SIG-M5 (cell line): ENCODE measurements at places on chromosomes 4 and X.

DNA sequence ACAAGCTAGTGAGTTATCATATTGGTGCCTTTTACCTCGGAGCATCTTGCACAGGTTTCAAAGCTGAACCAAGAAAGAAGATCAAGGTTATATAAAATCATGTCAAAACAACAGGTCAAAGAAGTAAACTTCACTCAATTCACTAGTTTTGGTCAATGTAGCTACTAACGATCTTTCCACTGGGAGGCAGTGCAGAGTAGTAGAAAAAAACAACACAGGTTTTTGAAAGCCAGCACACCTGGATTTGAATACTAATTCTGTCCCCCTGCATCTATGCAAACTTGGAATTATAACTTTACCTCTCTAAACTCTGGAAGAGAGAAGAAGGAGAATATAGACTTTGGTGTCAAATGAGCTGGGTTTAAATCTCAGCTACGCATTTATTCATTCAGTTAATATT is 266.1 kb downstream of the GRIA3 start:
- DNase-seq = no peak

- no peak for DNase-seq
Observed at GRCh38 chr4:3690551-3691152, 75.5 kb upstream of the ADRA2C start.

DNA sequence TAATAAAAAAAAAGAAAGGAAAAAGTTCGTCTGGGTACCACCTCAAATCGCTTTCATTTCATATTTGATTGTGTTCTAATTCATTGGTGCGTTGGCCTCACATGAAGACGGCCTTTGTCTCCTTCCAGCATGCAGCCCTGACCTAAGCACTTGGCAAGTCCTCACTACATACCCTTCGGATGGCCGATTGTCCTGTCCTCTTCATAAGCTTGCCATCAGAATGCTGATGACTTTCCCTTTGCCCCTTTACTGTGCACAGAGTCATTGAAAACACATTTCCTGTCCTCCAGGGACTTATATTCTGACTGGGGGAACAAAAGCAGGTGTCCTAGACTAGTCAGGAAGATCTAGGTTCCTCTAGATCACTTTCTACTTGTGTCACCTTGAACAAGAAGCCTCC is 43.0 kb downstream of the RTL5 start:
- no peak for DNase-seq

- DNase-seq = no peak
Observed at GRCh38 chr4:83905952-83906351, 370.0 kb downstream of the GPAT3 start.

- no peak for DNase-seq
Observed at GRCh38 chr4:121243485-121243884, 79.4 kb upstream of the TNIP3 start.

DNA sequence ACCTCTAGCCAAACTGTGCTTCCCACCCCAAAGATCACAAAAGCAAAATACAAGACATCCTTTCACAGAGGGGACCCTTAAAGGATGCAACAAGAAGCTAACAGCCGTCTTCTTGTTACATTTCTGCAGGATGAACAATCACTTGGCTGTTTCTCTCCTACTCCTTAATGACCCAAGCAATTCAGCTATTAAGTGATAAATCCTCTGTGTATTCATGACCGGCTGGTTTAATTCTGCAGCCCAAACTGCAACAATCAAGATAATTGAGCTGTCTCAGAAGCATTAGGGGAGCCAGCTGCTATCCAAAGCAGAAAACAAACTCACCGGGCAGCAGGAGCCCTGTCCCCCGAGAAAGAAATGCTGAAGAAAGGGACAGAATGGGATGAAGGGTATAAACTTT is 85.9 kb upstream of the ACSL4 start:
- no peak for DNase-seq

DNA sequence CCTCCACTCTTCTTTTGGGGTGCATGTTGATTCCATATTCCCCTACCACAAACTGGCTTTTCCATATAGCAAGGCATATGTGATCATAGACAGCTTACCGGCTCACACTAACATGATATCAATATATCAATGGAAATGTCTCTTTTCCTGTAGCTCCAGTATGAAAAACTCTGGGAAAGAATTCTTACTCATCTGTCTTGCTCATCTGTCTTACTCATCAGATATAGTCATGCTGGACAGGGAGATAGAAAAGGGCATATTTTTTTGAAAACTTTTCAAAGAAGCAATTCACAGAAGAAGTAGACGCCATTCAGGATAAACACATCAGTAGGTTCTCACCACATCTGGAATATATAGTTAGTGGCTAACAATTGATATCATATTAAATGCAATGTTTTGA is 794.7 kb downstream of the RAB28 start:
- no peak for DNase-seq

GRCh38 chr4:155909615-155910226 is 6.2 kb downstream of the TDO2 start:
- no peak for DNase-seq

DNA sequence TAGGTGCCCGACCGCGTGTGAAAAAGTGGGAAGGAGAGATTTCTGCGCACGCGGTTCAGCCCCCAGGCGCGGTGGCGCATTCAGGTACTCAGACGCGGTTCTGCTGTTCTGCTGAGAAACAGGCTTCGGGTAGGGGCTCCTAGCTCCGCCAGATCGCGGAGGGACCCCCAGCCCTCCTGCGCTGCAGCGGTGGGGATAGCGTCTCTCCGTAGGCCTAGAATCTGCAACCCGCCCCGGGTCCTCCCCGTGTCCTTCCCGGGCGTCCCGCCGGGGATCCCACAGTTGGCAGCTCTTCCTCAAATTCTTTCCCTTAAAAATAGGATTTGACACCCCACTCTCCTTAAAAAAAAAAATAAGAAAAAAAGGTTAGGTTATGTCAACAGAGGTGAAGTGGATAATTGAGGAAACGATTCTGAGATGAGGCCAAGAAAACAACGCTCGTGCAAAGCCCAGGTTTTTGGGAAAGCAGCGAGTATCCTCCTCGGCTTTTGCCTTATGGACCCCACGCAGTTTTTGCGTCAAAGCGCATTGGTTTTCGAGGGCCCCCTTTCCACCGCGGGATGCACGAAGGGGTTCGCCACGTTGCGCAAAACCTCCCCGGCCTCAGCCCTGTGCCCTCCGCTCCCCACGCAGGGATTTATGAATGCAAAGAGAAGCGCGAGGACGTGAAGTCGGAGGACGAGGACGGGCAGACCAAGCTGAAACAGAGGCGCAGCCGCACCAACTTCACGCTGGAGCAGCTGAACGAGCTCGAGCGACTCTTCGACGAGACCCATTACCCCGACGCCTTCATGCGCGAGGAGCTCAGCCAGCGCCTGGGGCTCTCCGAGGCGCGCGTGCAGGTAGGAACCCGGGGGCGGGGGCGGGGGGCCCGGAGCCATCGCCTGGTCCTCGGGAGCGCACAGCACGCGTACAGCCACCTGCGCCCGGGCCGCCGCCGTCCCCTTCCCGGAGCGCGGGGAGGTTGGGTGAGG is 3.7 kb downstream of the SHOX start:
- no peak for DNase-seq

DNA sequence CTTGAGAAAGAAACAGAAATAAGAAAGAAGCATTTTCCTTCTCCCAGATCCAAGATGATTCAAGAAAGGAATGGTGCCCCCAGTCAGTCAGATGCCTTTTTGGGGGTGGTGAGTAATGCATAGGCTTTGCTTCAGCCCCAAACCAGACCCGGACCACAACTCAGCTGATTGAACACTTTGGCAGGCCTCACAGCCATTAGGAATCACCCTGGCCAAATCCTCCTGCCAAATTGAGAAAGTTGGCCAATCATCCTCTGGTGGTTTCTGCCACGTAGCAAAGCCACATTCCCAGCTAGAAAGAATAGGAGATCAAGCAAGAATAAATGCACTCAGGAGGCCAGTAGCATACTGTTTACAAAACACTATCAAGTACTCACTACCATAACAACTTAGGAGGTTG is 33.7 kb downstream of the FRMD7 start:
- DNase-seq = no peak

- DNase-seq = no peak
Observed at GRCh38 chr4:97396605-97397004, 746.7 kb downstream of the STPG2 start.

DNA sequence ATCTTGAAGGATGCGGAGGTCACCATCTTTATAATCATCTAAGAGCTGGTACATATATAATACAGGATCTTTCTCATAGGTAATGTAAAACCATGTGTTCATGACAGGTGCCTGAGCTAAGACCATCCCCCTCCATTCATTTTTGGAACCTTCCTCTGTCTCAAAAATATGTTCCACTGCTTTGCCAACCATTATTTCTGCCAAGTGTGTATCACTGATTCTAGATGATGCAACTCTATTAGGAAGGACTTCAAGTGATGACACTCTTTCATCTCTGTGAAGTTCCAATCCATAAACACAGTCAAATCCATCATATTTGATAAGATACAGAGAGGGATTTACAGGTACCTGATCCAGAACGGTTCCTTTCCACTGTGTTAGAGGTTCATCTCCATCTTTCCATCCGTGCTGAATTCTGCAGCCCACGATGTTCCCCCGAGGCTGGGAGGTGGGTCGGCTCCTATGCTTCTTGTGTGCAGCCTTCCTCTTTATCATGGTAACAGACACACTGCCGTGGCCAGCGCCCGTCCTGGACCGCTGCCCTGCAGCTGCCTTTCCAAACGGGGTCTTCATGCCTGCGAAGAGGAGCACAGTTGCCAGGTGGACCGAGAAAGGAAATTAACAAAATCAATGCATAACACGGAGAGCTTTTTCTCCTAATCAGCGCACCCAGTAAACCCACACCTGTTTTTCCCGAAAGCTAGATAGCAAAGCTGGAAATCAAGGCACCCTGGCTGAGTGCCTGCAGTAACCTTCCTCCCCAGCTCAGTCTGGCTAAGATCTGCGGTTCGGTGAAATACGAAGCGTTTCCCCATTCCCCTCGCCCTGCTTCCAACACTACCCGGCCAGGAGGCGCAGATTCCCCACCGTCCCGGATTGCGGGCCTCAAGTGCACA is 718 bp downstream of the SPIN3 start:
- DNase-seq = no peak

DNA sequence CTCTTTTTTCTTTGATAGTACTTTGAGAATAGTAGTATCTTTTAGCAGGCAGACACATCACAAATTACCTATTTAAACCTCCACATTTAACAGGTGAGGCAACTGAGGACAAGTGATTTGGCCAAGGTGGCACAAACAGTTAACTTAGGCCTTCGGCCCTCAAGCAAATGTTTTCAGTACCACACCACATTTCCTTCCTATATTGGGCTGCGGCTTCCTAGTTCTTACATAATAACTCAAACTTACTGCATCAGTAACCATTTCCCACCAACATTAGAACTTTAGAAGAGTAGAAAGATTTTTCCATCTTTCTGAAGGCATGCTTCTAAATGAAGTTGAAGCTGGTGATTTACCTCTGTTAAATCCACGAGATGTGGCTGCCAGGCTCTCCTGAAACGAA is 63.2 kb upstream of the SLC4A4 start:
- DNase-seq = no peak

- no peak for DNase-seq
Observed at GRCh38 chrX:85379174-85379907, at the start of gene POF1B. Gene POF1B, minus strand, starts transcription at chrX:85379665. Its CDS starts 211 bp downstream, at chrX:85379454.

DNA sequence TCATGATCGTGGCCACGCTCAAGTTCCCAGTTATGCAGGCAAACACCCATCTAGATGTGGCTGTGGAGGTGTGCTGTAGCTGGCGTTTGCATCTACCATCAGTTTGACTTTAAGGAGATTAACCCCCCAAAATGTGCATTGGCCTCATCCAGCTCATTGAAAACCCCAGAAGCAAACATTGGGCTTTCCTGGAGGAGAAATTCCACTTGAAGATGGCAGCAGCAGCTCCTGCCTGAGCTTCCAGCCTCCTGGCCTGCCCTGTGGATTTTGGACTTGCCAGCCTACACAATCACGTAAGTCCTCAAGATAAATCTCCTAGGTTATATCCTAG is 30.2 kb upstream of the SLC25A6 start:
- DNase-seq = no peak

DNA sequence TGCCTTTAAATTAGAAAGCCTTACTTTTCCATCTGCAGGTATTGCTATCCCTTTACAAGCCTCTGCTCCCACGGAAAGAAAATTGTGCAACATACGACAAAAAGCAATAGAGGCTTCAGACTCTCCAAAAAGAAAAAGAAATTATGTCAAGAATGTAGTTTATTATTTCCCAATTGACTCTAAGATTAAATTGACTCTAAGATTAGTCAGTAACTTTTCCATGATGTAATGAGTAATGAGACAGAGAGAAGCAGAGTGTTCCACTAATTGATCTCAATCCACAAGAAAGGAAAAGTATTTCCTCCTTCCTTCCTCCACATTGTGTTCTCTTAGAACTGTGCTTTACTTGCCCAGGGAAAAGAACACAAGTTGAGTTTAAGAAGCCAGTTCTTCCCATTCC is 345.7 kb upstream of the HS3ST1 start:
- no peak for DNase-seq

GRCh38 chr4:10102474-10103332 is 13.9 kb downstream of the WDR1 start:
- DNase-seq = no peak

DNA sequence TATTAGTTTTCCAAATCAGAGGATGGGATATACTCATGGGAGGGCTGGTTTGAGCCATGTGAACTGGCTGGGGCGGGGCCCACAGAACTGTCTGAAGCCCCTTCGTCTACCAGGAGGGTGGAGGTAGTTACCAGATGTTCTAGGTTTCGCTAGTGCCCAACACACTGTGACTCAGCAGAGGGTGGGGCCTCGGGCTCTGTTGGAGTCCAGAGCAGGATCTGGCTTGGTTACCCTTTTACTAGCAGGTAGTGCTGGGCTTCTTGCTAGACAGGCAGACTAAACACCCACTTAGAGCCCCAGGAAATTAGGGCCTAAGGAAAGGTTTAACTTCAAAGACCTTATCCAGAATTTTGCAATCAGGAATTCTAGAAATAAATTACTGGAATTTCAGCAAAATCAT is 56.2 kb upstream of the CHRDL1 start:
- no peak for DNase-seq

GRCh38 chrX:111375747-111376146 is 36.2 kb downstream of the DCX start:
- no peak for DNase-seq

- DNase-seq = no peak
Observed at GRCh38 chr4:94468093-94468769, 16.5 kb downstream of the PDLIM5 start.

GRCh38 chrX:105738162-105738561 is 84.2 kb upstream of the NRK start:
- no peak for DNase-seq

DNA sequence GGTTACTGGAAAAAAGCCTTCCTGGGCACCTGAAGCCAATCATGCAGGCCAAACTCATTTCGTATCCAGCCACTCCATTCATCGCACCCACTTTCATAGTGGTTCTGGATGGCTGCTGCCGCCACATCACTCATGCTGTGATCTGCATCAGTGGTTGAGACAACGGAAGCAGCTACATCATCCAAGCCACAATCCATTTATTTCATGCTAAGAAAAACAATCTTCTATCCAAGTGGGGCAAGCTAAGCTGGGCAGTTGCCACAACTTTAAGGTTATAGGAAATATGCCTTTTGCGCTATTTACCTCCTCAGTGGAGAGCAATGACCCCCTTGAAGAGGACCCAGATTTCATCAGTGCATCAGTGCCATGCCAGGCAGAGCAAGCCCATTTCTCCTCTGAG is 124.6 kb downstream of the GRIA3 start:
- no peak for DNase-seq
